Activated CD4-positive, alpha-beta memory T cell treated with anti-CD3 and anti-CD28 coated beads for 36 hours (primary cell): ENCODE measurements at places on chromosomes 4 and X. TPM values are rescaled to one million over a fixed set of nuclear protein-coding genes. Genes with fewer than 3 reads are reported as not detected.

DNA sequence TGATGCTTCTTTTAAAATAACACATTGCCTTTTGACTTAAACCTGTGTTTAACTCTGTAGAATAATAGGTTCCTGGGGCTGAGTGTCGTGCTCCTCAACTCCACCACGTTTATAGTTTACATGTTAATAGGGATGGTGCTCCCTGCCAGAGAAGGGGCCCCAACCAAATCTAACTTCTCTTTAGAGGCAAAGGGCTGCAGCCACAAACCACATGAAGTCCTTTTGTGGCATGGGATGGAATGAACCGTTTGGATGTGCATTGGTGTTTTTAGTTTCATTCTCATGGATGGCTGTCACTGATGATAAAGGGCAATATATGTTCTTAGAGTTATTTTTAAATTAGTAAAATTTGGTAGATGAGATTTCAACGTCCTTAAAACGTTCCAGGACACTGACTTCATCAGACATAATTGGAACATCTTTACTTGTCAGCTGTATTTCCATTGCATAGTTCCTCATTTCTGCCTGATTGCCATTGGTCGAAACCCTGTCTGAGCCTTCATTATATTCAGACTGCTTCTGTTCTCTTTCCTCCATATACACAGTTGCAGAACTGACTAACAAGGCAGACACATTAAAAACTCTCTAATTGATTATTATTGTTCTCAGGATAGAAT is 60.4 kb upstream of the HPF1 start:
- H3K27ac ChIP-seq = no peak overlapping the region
- no peaks in the 10 kb centered on the region for H3K4me1 ChIP-seq
- H3K27me3 ChIP-seq = peaks cover 12% of the 10 kb centered on the region
- H3K4me3 ChIP-seq = no peak overlapping the region
- no peaks in the 10 kb centered on the region for H3K36me3 ChIP-seq
- DNase-seq = no peak

The STARD8 gene
- total RNA-seq = 0.80 TPM

The MTTP gene
- not detected for total RNA-seq

DNA sequence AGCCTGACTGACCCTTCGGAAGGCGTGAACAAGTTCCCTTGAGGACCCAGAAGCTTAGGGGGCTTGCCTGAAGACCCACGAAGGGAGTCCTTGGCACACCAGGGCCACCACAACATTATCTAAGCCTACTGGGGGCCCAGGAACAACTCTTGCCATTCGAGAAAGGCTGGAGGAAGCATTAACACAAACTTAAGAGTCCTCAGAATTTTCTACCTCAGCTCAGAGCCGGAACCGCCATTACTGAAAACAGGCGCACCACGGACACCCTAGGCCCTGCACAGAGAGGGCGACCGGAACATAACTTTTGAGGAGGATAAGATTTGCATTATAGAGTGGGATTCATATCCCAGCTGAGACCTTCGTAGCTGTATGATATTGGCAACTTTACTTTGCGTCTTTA is 229.1 kb downstream of the ADAM29 start:
- no peak overlapping the region for H3K27ac ChIP-seq
- no peak for DNase-seq
- H3K36me3 ChIP-seq = no peaks in the 10 kb centered on the region
- no peaks in the 10 kb centered on the region for H3K27me3 ChIP-seq

- H3K27me3 ChIP-seq = no peaks in the 10 kb centered on the region
- H3K4me1 ChIP-seq = peaks cover 3% of the 10 kb centered on the region
- no peaks in the 10 kb centered on the region for H3K36me3 ChIP-seq
- no peak overlapping the region for H3K27ac ChIP-seq
- no peak overlapping the region for H3K4me3 ChIP-seq
Measured at GRCh38 chrX:132411310-132411977, 77.4 kb downstream of the MBNL3 start.

DNA sequence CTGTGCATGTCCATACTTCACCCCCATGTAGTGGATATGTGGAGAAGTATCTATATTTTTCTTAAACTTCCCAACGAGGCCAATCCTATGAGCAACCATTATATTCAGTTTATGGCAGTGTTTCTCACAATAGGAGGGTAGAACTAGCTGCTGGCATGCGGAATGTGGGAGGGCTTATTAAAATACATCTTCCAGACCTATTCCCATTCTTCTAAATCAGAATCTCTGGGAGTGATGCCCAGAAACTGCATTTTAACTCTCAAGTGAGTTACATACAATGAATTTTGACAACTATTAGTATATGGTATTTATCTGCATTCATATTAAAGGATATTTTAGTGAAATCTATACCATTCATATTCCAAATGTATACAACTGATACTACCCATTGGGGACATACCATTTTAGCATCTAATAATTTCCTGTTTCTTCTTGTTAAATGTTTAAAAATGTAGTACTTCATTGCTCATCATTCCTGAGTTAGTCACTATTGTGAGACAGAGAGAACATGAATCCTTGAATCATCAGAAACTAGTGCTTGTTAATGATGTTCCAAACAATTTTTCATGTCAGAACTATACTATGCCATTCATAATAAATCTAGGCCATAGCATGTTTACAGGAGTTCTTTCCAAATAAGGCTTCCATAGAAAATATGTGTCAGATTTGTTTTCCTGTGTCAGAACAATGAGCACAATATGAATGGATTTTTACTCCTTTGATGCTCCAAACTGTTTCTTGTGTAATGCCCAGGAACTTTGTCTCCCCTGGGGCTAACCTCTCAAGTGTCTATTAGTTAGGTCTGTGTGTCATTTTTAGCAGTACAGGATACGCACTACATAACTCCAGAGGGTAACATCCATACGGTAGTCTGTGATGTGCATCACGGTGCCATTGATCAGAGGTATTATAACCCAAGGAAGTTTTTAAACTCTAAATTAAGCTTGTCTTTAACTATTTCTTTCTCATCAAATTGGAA is 198.8 kb upstream of the BMP3 start:
- H3K36me3 ChIP-seq = no peaks in the 10 kb centered on the region
- no peaks in the 10 kb centered on the region for H3K4me1 ChIP-seq
- DNase-seq = no peak
- H3K27me3 ChIP-seq = no peaks in the 10 kb centered on the region
- no peak overlapping the region for H3K4me3 ChIP-seq
- H3K27ac ChIP-seq = no peak overlapping the region

DNA sequence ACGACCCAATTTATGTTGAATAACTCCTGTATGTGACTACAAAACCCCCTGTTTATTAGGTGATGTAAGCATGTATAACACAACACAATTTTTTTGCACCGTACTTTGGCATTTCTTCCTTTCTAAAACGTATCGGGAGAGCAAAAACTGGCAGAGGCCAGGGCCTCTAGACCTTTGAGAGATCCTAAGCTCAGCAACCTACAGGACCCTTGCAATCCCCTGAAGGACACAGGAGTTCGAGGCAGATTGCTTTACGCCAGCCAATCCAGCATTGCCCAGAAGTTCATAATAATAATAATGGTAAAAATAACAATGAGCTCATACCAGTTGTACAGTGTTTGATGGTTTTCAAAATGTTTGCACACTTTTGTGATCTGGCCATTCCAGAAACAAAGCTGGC is 7.7 kb downstream of the NKX3-2 start:
- DNase-seq = no peak
- peaks cover 15% of the 10 kb centered on the region for H3K36me3 ChIP-seq
- H3K4me1 ChIP-seq = peaks cover 24% of the 10 kb centered on the region
- peaks cover 81% of the 10 kb centered on the region for H3K27me3 ChIP-seq
- no peak overlapping the region for H3K4me3 ChIP-seq

The P2RY4 gene
- not detected for total RNA-seq
